ENCODE measurements at places on chromosomes 12 and 14.

GRCh38 chr12:109491671-109492070 is 14.2 kb downstream of the UBE3B start:
- no peak for DNase-seq

GRCh38 chr12:93173178-93173957 is 204.4 kb upstream of the NUDT4 start:
- peak; percentile 73 for DNase-seq

GRCh38 chr14:100780646-100781355 is 45.1 kb upstream of the MEG3 start:
- no peak for DNase-seq

DNA sequence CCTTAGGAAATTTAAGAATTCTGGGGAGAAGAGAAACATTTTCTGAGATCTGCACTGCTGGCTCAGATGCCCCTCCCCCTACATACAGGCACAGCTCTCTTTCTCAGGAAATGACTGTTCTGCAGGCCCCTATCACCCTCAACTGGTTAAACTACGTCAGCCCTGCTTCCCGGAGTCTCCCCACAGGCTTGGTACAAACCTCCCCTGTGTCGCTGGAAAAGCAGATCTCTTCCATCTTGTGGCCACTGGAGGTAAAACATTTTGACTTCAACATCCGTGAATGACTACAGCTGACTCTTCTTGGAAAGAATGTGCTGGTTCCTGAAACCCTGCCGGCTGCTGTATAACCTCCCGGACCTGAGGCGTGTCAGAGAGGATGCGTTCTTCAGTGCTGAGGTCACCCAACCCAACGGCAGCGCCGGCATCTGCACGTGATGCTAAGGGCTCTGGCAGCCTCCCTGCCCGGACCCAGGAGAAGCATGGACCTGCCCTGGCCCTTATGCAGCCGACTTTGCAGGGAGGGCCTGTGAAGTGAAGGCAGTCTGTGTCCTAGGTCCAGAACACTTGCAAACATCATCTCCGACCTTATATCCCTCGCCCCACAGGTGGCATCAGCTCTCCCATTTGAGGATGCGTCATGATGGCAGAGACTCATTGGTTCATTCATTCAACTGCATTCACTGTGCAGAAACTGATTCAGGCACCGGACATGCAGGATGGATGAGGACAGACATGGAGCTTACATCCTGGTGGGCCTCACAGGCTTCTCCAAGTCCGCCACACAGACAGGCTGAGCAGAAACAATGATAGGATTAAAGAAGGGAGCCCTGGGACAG is 129.2 kb downstream of the GCH1 start:
- DNase-seq, result peak; percentile 99

DNA sequence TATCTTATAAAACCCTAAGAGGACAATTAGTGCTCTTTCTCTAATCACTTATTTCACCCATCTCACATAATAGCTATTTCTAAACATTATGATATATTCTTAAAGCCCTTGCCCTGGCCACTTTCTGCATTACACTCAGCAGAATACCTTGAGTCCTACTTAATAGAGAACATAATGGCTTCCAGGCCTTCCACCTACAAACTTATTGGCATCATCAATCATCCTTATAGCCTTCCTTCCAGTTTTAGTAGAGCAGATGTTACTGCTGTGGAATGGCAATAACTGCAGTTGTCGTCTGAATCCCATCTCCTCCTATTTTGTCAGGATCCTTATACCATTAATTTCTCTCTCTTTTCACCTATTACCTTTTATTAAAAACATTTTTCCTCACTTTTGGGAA is 1127.4 kb downstream of the LRFN5 start:
- no peak for DNase-seq
